Stimulated activated CD4-positive, alpha-beta T cell treated with anti-CD3 and anti-CD28 coated beads, Interleukin-15, amount 100 ng/mL, for 48 hours (primary cell): ENCODE measurements at places on chromosomes 7 and 10.

DNA sequence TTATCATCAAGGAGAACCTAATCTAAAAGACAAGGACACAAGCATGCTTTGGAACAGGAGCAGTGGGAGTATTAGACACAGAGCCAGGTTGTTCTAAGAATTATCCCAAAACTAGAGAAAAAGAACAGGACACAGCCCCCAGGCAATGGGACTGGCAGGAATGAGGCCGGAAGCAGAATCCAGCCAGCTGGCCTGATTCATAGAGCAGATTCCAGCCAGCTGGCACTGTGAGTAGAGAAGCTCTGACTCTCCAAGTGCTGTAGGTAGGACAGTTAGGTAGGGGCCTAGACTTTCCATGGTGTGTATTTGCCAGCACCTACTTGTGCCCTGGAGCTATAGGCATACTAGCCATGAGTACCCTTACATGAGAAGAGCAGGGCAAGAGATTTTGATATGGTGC, 13.3 kb upstream of the RAB18 start:
- no peak for DNase-seq

- no peak for DNase-seq
These were observed 73.6 kb upstream of the PIK3CG start for GRCh38 chr7:106791526-106791925.

DNA sequence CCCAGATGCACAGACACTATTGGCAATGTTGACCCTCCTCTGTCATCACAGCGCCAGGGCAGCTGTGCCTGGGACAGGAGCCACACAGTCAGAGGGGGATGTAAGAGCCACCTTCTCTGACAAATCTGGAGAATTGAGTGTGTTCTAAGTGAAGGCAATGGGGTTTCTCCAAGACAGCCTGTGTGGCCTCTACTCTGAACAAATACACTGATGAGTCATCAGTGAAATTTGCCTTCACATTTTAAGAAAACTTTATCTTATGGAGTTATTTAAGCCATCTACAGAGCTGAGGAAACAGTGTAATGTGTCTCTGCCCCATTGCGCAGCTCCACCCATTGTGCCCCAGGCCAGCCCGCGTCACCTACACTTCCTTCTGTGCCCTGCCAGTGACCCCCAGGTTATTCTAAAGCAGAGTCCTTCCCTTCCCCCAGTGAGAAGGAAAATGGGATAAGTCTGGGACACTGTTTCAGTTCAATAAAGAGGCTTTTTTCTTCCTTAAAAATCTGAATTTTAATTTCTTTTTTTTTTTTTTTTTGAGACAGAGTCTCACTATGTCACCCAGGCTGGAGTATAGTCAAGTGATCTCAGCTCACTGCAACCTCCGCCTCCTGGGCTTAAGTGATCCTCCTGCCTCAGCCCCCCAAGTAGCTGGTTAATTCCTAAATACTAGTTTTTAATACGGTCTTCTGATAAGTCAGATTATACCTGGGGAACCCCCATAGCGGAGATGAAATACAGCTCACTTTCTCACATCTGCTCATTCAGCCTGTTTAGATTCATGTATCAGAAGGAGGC, 21.8 kb downstream of the AKR1E2 start:
- DNase-seq = no peak

DNA sequence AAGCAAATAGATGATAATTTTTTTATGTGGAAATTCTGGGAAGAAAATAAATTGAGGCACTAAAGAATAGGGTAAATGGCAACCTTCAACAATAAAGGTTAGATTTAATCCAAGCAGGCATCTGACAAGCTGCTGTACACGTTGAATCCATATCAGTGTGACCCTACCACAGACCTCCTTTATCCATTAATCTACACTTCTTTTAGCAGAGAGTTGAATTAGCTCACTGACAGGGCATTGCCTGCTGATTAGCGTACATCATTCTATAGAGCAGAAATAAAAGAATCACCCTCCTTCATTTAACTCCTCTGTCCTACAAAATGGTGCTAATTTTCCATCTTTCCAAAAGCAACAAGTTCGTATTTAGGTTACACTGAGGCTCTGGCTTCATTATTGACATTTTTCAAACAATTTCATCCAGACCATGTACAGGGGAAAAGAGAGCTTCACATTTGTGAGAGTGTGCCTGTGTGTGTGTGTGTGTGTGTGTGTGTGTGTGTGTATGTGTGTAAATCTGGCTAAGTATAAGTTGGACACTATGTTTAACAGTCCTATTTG, 356.0 kb downstream of the TFEC start:
- DNase-seq = no peak

DNA sequence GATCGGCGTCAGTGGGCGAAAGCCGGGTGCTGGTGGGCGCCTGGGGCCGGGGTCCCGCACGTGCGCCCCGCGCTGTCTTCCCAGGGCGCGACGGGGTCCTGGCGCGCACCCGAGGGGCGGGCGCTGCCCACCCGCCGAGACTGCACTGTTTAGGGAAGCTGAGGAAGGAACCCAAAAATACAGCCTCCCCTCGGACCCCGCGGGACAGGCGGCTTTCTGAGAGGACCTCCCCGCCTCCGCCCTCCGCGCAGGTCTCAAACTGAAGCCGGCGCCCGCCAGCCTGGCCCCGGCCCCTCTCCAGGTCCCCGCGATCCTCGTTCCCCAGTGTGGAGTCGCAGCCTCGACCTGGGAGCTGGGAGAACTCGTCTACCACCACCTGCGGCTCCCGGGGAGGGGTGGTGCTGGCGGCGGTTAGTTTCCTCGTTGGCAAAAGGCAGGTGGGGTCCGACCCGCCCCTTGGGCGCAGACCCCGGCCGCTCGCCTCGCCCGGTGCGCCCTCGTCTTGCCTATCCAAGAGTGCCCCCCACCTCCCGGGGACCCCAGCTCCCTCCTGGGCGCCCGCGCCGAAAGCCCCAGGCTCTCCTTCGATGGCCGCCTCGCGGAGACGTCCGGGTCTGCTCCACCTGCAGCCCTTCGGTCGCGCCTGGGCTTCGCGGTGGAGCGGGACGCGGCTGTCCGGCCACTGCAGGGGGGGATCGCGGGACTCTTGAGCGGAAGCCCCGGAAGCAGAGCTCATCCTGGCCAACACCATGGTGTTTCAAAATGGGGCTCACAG, 1.1 kb downstream of the EGFR start:
- no peak for DNase-seq

DNA sequence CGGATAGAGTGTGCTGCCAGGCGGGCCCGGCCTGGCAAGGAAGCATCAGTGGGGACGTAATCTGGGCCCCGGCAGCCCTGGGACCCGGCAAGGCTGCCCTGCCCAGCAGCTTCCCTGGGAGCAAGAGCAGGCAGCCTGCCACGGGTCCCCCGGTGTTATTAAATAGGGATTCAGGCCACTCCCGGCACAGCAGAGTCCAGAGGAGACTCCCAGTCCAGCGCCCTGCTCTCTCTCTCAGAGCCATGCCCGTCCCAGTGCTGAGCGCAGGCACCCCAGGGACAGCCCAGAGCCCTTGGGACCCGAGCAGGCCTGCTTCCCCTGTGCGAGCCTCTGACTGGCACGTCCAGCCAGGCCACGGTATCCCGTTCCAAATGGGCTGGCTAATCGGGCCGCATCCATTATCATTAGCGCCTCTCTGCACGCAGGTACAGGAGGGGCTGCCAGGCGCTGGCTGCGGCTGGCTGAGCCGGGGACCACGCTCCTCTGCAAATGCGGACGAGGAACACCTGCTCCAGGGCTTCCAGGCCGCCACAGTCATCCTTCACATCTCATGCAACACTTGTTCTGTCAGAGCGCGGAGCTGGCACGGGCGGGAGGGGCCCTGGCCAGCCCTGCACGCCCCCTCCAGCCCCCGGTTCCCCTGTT, 344.2 kb upstream of the MKI67 start:
- DNase-seq = no peak

DNA sequence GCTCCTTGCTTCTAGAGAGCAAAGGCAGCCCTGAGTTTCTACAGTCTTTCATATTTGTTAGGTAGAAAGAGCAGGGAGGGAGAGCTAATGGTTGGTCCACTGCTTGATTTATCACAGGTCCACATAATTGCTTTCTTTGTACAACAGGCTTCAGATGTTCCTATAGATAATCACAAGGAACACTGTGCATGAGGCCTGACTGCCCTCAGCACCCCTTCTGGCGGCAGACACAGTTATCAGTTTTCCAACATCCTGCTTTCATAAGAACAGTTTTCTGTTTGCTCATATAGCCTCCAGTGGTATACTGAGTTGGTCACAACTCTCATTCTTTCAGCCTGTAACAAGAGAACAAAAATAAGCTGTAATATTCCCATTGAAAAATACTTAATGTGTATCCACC, 69.7 kb downstream of the AKR1C4 start:
- DNase-seq = no peak

DNA sequence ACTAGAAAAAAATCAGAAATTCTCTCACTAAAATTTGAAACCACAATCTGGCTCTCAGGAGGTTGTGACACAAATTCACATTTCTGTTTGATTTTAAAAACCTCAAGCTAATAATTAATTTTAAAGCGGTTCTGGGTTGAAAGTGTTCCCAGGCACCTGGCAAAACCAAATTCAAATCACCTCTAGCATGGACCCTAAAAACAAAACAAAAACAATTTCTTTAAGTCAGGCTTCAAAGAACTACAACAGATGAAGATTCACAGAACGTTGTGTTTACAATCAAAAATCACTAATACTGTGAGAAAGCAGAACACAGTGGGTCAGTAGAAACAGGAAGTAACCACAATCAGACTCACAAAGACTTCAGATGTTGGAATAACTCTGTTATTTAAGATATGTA, 7.2 kb upstream of the RELN start:
- no peak for DNase-seq

DNA sequence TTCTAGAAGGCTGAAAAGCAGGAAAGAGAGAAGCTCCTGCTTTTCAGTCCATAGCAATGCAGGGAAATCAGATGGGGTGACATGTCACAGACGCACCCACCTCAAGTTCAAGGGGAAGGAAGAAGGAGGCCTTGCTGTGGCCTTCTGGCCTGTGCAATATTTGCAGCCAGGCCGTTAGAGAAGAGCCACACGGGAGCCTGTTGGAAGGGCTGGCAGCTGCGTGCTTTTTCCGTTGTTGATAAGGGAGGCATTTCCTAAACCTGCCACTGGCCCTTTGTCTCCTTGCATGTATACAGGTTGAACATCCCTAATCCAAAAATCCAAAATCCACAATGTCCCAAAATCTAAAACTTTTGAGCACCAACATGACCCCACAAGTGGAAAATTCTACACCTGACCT, 492.5 kb upstream of the ZMIZ1 start:
- no peak for DNase-seq

GRCh38 chr7:134589491-134589941, 40.6 kb downstream of the AKR1B15 start:
- no peak for DNase-seq

GRCh38 chr10:132727411-132727810, 58.5 kb downstream of the NKX6-2 start:
- DNase-seq = no peak
